Renal cortical epithelial cell (primary cell): ENCODE measurements at places on chromosomes 13 and 19. TPM values are rescaled to one million over a fixed set of nuclear protein-coding genes. Genes with fewer than 3 reads are reported as not detected.

LILRA2 gene
- not detected in 2 replicates for total RNA-seq

ZNF91 gene
- 27.8 and 52.0 TPM in 2 replicates for total RNA-seq

POGLUT2 gene
- 15.3 and 50.2 TPM in 2 replicates for total RNA-seq

FFAR3 gene
- total RNA-seq = not detected in 2 replicates

GRK1 gene
- 0.17 TPM in 1 of 2 replicates, not detected in the other for total RNA-seq

NLRP11 gene
- total RNA-seq = not detected in 2 replicates

NCR1 gene
- not detected in 2 replicates for total RNA-seq

- DNase-seq = no peak
Measured at GRCh38 chr13:22717036-22717435, 463.7 kb upstream of the SGCG start.

DNA sequence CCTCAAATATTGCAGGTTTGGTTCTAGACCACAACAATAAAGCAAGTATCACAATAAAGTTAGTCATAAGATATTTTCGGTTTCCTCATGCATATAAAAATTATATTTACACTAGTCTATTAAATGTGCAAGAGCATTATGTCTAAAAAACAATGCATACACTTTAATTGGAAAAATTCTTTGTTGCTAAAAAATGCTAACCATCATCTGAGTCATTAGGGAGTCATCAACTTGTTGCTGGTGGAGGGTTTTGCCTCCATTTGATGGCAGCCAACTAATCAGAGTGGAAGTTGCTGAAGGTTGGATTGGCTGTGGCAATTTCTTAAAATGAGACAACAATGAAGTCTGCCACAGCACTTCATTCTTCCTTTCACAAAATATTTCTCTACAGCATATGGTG, 422.3 kb upstream of the GPC6 start:
- peak; percentile 47 for DNase-seq

GRCh38 chr13:35744566-35745178, 268.2 kb upstream of the MAB21L1 start:
- no peak for DNase-seq

GRCh38 chr13:40069173-40070044, 413.9 kb downstream of the COG6 start:
- peak; percentile 62 for DNase-seq

GRCh38 chr13:75839406-75839805, 203.3 kb downstream of the LMO7 start:
- DNase-seq = no peak

GRCh38 chr13:20002787-20003186, 44.3 kb downstream of the ZMYM2 start:
- DNase-seq = no peak

DNA sequence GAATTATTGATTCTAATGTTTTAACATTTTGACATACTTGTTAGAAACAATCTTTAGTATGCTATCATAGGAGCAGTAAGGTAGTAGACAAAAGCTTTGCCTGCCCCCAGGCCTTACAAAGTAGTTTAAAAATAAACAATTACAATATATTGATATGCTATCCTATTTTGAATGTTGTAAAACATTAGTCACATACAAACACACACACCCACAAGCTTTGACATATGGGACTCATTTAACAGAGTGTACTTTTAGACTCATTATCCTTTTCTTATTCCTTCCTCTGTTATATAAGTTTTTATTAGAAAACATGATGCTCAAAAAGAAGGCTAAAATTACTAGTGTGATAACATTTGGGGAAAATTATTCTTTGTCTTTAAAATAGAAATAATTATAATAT, 33.5 kb downstream of the UCHL3 start:
- DNase-seq = no peak

- DNase-seq = no peak
Measured at GRCh38 chr13:47463726-47464125, 537.3 kb downstream of the SUCLA2 start.

- no peak for DNase-seq
Measured at GRCh38 chr19:51710163-51710562, 13.6 kb downstream of the HAS1 start.

DNA sequence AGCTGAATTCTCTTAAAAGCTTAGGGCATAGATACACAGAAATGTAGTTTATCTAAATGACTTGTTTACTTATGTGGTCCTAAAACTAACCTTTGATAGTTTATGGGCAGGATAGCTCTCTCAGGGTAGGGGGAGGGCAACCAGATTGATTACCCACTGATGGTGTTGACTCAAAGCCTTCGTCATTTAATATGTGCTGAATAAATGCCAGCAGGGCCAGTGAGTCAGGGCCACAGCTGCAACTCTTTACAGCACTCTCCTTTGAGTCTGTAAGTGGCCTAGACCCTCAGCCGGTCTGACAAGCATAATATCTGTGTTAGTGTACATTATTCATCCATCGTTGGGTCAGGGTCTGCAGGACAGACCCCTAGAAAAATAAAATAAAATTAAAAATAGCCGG, 128.5 kb downstream of the ZNF675 start:
- DNase-seq = no peak
